ENCODE measurements at places on chromosomes 3 and 15. TPM values are rescaled to one million over a fixed set of nuclear protein-coding genes. Genes with fewer than 3 reads are reported as not detected.

- H3K27me3 ChIP-seq, result no peaks in the 10 kb centered on the region
- peaks cover 100% of the 10 kb centered on the region for H3K4me1 ChIP-seq
- no peak for DNase-seq
- H3K36me3 ChIP-seq, result peaks cover 51% of the 10 kb centered on the region
- peak overlapping the region; percentile 91 for H3K27ac ChIP-seq
Observed at GRCh38 chr15:31347067-31347975, 20.7 kb downstream of the KLF13 start.

- no peak for DNase-seq
- H3K4me1 ChIP-seq, result peaks cover 30% of the 10 kb centered on the region
- H3K27ac ChIP-seq, result peak overlapping the region; percentile 79
- H3K27me3 ChIP-seq, result no peaks in the 10 kb centered on the region
- H3K4me3 ChIP-seq, result peak overlapping the region; percentile 53
- H3K36me3 ChIP-seq, result no peaks in the 10 kb centered on the region
Observed at GRCh38 chr3:64039981-64040733, 16.9 kb upstream of the PSMD6 start.

GRCh38 chr15:40011303-40011702 is 27.7 kb downstream of the SRP14 start:
- DNase-seq, result no peak
- peaks cover 84% of the 10 kb centered on the region for H3K36me3 ChIP-seq
- no peaks in the 10 kb centered on the region for H3K4me1 ChIP-seq
- no peak overlapping the region for H3K4me3 ChIP-seq
- no peaks in the 10 kb centered on the region for H3K27me3 ChIP-seq

GRCh38 chr3:1374471-1374870 is 281.6 kb downstream of the CNTN6 start:
- no peak for DNase-seq
- no peak overlapping the region for H3K4me3 ChIP-seq
- H3K27ac ChIP-seq, result no peak overlapping the region
- no peaks in the 10 kb centered on the region for H3K27me3 ChIP-seq
- H3K36me3 ChIP-seq, result no peaks in the 10 kb centered on the region
- H3K4me1 ChIP-seq, result peaks cover 6% of the 10 kb centered on the region

- no peak overlapping the region for H3K27ac ChIP-seq
- H3K4me1 ChIP-seq, result no peaks in the 10 kb centered on the region
- H3K4me3 ChIP-seq, result no peak overlapping the region
- no peaks in the 10 kb centered on the region for H3K27me3 ChIP-seq
Observed at GRCh38 chr3:20523293-20523692, 337.3 kb upstream of the SGO1 start.

Gene ITIH1
- total RNA-seq, result 0.80 TPM

GRCh38 chr3:170802164-170803151 is 67.5 kb downstream of the RPL22L1 start:
- H3K27ac ChIP-seq, result no peak overlapping the region
- no peak overlapping the region for H3K4me3 ChIP-seq
- H3K4me1 ChIP-seq, result no peaks in the 10 kb centered on the region
- no peak for DNase-seq
- peaks cover 35% of the 10 kb centered on the region for H3K27me3 ChIP-seq
- no peaks in the 10 kb centered on the region for H3K36me3 ChIP-seq

Gene IQSEC1
- 260 TPM for total RNA-seq

DNA sequence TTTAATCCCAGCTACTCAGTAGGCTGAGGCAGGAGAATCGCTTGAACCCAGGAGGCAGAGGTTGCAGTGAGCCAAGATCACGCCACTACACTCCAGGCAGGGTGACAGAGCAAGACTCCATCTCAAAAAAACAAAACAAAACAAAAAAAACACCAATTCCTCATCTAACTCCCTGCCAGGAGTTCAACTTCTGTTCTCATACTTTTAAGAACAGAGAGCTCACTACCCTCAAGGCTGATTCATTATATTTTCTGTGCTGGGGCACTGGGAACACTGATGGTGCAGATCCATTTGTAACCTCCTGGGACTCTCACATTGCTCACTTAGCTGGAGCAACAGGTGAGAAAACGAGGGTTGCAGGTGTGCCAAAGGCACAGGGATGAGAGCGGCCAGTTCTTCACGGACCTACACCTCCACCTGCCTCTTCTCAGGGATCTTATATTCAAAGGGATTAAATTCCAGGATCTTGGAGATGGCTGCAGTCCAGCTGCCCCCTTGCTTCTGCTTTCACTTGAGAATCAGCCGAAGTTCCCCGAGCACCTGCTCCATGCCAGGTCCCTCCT is 12.3 kb upstream of the CSK start:
- DNase-seq, result no peak
- peaks cover 44% of the 10 kb centered on the region for H3K4me1 ChIP-seq
- H3K27me3 ChIP-seq, result no peaks in the 10 kb centered on the region
- no peaks in the 10 kb centered on the region for H3K36me3 ChIP-seq

Gene CTXN2
- total RNA-seq, result not detected

DNA sequence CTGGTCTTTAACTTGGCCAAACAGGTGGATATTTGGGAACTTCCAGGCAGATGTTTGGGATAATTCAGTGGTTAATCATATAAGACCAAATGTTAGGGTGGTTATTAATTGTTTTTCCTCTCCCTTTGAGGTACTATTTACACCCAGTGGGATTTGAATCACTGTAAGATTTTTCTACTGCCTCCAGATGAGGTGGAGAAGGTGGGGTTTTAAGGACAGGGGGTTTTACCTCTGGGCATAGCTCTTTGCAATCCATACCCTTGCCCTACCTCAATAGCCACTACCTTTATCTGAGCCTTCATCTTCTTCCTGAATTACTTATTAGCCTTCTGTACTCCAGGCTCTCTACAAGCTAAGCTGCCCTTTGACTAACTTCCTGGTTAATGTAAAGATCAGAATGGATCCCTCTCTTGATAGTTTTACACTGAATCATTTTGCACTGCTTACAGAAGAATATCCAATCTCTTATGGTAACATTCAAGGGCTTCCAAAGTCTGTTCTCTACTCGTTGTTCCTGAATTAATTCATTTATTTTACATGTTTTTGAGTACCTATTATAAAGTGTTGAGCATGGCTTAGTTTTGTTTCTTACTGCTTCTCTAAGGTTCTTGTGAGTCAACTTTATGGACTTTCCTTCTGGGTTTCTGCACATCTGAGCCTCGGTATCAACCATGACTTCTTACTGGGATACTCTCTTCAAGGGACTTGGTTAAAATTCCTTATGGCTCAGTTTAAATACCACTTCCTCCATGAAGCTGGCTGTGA is 331.2 kb upstream of the TBL1XR1 start:
- no peaks in the 10 kb centered on the region for H3K27me3 ChIP-seq
- H3K27ac ChIP-seq, result no peak overlapping the region
- H3K36me3 ChIP-seq, result no peaks in the 10 kb centered on the region
- no peak for DNase-seq
- no peak overlapping the region for H3K4me3 ChIP-seq
